ENCODE measurements at places on chromosomes 13 and 19. TPM values are rescaled to one million over a fixed set of nuclear protein-coding genes. Genes with fewer than 3 reads are reported as not detected.

DNA sequence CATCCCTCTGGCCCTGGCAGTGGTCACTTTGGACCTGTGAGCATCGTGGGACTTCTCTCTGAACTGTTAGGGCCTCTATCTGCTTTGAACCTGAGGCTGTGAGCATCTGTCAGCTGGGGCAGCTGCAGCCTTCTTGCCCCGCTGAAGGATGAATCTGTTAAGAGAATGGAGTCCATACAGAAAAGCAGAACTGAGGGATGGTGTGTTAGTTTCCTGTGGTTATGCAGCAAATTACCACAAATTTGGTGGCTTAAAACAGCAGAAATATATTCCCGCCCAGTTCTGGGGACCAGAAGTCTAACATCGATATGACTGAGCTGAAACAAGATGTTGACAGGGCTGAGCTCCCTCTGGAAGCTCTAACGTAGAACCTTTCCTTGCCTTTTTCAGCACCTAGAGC, 1.6 kb upstream of the ZNF497 start:
- no peaks in the 10 kb centered on the region for H3K27me3 ChIP-seq
- no peak overlapping the region for H3K27ac ChIP-seq
- DNase-seq = no peak
- H3K36me3 ChIP-seq = no peaks in the 10 kb centered on the region

DNA sequence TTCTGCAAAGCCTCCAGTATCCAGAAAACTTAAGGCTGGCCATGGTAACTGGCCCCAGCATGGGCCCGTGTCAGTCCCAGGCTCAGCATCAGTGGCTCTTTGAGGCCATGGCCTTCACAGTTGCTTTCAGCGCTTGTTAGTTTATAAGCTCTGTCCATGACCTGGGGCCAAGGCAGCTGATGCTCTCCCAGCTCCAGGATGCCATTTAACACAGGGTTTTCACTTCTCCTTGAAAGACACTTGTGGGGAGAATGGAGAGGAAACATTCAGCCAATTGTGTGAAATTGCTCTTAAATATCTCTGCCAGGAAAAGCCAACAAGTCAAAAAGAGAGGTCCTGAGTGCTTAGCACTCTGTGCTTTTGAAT, 321.3 kb downstream of the FOXO1 start:
- no peak for DNase-seq
- no peak overlapping the region for H3K4me3 ChIP-seq
- H3K36me3 ChIP-seq = no peaks in the 10 kb centered on the region
- no peaks in the 10 kb centered on the region for H3K27me3 ChIP-seq

The SACS gene
- total RNA-seq = 13.3 TPM

DNA sequence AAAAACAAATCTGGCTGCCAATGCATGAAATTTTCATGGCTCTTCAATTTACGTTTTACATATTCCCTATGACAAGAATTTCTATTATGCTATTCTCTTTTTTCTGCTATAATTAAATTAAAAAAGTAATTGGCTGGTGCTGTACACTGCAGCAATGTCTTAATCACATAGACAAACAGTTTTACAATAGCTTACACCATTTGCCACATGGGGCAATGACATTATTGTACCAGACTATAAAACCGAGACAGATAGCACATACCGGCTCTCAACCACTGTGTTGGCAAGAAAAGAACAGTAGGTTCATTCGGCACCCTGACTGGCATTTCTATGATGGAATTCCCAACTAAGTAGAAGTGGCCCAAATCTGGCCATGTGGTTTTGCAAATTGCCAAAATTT, 67.7 kb downstream of the DACH1 start:
- H3K27ac ChIP-seq = no peak overlapping the region
- DNase-seq = no peak
- no peaks in the 10 kb centered on the region for H3K4me1 ChIP-seq
- no peaks in the 10 kb centered on the region for H3K27me3 ChIP-seq

DNA sequence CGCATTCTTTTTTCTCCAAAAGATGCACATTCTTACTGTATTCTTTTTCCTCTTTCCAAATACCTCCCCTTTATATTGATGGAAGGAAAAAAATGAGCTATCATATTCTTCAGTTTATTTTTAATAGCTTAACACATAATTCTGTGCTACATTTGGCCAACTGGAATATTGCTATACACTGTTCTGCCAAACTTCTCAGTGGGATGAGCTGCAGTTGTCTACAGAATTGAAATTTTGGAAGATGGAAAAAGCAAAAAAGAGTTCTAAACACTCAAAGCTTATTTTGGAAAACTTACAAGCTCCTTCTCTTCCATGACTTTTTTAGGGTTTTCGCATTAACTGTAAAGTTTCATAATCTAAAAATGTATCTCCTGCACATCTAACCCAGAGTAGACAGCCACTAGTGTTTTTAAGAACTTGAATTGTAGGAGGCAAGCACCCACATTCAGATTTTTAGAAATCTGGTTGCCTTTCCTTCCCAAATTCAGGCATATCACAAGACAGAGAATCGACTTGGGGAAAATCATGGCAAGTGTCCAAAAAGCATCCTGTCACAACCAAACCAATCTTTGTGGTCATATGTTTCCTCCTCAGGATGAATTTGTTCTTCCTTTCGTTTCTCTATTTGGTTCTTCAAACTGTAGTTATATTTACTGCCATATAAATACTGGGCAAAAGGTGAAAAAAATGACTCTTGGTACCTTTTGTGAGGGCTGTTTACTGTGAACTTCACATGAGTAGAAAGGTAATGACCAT, 111.4 kb upstream of the FRY start:
- H3K36me3 ChIP-seq = no peaks in the 10 kb centered on the region
- H3K27ac ChIP-seq = no peak overlapping the region
- no peak overlapping the region for H3K4me3 ChIP-seq

The REX1BD gene
- 151 TPM for total RNA-seq

The TJP3 gene
- total RNA-seq = 16.8 TPM
